ENCODE measurements at places on chromosomes 6 and 20. TPM values are rescaled to one million over a fixed set of nuclear protein-coding genes. Genes with fewer than 3 reads are reported as not detected.

DNA sequence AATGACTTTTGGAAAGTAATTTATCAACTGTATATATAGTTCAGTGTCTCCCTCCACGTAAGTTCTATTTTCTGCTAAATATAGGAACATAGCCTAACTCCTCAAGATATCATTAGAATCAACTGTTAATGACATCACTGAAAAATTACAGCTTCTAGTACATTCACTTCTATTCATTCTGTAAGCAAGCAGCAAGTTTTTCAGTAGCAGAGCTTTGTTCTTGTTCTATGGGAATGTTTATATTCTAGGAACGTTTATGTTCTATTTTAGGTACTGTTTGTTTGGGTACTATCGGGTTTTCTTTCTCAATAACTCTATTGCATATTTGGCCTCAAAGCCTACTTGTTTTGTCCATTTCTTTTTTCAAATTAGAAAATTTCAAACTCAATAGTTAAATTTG, 525.6 kb downstream of the EPHA7 start:
- DNase-seq: no peak

DNA sequence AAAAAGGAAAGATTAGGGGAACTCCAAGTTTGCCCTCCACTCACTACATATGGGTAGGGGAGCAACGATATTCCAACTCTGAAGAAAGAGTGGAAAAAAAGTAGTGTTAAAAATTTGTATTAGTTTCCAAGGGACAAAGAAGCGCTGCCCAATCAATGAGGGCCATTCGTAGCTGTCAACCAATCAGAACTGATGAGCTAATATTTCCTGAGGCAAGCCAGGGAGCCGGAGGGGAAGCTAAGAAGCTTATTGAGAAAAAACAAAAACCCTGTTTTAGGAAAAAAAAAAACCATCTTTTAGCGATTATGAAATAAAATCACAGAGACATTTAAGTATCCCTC, 59.5 kb downstream of the TRIM38 start:
- DNase-seq: peak; percentile 80

BPIFB1 gene
- not detected for total RNA-seq

CLVS2 gene
- total RNA-seq: not detected

LINC00237 gene
- not detected for total RNA-seq

POU3F2 gene
- total RNA-seq: 1.6 TPM

DNA sequence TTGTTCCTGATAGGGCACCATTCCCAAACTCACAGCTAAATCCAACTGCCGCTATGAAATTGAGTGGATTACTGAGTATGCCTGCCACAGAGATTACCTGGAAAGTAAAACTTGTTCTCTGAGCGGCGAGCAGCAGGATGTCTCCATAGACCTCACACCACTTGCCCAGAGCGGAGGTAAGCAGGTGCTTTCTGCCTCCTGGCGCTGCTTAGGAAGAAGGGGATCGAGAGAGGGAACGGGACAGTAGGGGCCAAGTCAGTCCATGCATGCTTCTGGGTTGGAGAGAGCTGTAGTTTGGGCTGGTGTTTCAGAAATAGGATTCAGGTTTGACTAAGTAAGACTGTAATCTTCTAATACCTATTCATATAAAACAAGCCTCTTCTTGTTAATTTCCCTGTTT, 63.7 kb downstream of the IGF2R start:
- no peak for DNase-seq

GRCh38 chr6:11908436-11909105, 103.5 kb upstream of the HIVEP1 start:
- DNase-seq: no peak

TUBB2B gene
- total RNA-seq: not detected

DNA sequence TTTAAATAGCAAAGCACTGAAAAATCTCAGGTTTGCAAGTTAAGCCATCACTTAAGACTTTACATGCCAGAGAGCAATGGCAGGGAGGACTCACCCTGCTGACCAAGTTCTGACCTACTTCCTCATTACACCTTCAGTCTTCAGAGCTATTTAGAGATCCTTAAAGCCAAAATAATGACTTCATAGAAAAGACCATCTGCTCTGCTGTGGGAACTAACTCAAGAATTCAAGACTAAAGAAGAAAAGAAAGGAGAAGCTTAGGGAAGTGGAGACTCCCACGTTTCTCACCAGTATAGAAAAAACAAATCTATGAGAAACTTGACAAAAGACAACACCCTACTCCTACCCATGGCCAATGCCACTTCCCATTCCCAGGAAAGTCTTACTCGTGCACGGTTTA, 28.6 kb downstream of the XPO5 start:
- DNase-seq: no peak

DNA sequence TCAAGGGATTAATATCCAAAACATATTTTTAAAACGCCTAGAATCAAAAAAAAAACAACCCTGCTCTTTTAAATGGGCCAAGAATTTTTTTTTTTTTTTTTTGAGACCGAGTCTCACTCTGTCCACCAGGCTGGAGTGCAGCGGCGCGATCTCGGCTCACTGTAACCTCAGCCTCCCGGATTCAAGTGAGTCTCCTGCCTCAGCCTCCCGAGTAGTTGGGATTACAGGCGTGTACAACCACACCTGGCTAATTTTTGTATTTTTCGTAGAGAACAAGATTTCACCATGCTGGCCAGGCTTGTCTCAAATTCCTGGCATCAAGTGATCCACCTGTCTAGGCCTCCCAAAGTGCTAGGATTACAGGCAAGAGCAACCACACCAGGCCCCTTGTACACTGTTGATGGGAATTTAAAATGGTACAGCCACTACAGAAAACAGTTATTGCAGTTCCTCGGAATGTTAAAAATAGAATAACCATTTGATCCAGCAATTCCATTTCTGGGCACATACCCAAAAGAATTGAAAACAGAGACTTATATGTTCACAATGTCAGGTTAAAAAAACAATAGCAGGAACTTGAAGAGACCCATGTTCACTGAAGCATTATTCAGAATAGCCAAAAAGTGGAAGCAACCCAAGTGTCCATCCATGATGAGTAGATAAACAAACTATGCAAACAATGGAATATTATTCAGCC, 3.1 kb upstream of the MYL9 start:
- DNase-seq: no peak

GRCh38 chr20:18839507-18840247, 26.1 kb downstream of the SCP2D1 start:
- peak; percentile 88 for DNase-seq

GRCh38 chr6:73610444-73611275, 43.1 kb downstream of the SLC17A5 start:
- peak; percentile 59 for DNase-seq

All from HT1080 (cell line).